ENCODE measurements at places on chromosomes 5 and 9.

- peak; percentile 86 for DNase-seq
These were observed 117.5 kb downstream of the ZNF608 start for GRCh38 chr5:124628721-124629596.

- DNase-seq = no peak
These were observed 968 bp upstream of the KDM3B start for GRCh38 chr5:138351517-138351916.

DNA sequence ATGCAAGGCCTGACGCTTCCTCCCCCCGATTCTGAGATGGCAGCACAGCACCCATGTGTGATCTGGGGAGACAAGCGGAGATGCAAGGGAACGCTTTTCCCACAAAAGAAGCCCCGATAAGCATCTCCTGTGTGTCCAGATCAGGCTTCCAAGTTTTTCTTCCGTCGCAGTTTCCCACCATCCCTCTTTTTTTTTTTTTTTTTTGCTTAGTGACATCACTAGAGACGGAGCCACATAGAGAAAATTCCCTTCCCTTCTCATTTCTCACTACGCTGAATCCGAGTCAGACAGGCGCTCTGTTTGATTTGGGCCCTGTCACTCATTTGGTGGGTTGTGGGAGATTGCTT, 160.9 kb downstream of the HSD17B3 start:
- no peak for DNase-seq

GRCh38 chr5:38115318-38115827, 143.0 kb upstream of the EGFLAM start:
- DNase-seq = no peak

GRCh38 chr5:31300501-31300900, 107.0 kb downstream of the CDH6 start:
- no peak for DNase-seq

DNA sequence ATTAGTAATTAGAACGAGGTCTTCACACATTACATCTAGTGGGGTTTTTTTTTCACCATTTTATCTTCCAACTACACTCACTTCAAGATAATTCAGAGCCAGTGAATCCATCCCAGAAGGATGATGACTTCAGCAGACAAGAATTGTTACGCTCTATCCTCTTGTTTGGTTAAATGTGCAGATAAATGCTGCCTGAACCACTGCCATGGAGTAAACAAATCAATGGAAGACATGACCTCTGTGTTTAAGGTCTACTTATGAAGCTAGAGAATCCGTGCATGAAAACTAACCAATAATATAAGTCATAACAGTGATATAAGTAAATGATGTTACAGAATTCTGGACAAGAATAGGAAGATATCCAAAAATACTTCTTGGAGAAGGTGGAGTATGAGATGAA, 602.6 kb downstream of the TLR4 start:
- DNase-seq = no peak

- DNase-seq = no peak
These were observed 59.9 kb upstream of the ARRDC3 start for GRCh38 chr5:91443023-91443422.

DNA sequence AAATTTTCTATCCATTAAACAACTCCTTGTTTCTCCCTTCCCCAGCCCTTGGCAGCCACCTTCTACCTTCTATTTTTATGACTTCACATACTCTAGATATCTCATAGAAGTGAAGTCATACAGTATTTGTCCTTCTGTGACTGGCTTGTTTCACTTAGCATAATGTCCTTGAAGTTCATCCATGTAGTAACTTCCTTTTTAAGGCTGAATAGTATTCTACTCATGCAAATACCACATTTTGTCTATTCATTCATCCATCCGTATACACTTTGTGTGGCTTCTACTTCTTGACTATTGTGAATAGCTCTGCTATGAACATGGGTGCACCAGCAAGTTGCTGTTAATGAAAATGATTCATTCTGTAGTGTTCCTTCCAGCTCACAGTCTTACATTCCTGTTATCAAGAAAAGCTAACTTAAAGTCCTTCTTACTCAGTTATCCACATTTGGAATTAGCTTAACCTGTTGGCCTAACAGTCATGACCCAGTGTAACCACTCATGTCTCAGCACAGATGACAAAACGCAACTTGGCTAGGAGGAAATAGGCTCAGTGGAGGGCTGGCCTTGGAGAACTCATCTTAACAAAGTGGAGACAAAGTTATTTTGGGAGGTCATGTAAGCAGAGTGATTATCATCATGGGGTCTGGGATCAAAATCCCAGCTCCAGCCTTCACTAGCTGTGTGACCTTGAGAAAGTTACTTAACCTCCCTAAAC, 129.7 kb upstream of the MAP3K1 start:
- DNase-seq = no peak

- no peak for DNase-seq
These were observed 3.7 kb downstream of the PIP5KL1 start for GRCh38 chr9:127926906-127927200.

- DNase-seq = peak; percentile 96
These were observed 24.8 kb upstream of the LOX start for GRCh38 chr5:122102825-122103224.

DNA sequence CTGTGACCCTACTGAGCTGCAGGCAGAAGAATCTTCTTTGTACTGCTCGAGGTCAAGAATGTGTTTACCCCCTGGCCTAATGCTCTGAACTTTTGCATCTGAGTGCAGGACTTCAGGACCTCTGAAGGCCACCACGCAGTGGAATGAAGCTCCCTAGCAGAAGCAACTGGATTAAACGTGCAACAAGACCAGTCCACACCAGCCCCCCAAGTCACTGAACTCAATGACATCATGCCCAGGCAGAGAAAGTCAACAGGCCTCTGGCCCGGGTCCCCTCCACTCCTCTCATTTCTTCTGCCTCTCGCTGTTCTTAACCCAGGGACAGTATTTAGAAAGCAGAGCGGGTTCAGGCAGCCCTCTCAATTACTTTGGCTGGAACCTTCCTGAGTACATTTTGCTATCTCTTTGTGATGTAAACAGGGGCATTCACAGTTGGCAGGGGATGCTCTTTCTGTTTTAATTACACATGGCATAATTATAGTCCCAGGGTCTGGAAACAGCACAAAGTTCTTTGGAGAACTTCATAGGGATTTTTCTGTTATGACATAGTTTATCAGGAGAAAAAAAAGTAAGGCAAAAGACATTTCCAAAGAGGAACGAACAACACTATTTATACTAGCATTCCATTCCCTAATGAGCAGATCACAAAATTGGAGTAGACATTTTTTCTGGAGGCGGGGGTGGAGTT, 108.2 kb upstream of the SPATA31D4 start:
- no peak for DNase-seq

- no peak for DNase-seq
These were observed 3.0 kb upstream of the AGPAT2 start for GRCh38 chr9:136690104-136690805.

GRCh38 chr5:9362600-9362999, 183.3 kb downstream of the SEMA5A start:
- DNase-seq = no peak

DNA sequence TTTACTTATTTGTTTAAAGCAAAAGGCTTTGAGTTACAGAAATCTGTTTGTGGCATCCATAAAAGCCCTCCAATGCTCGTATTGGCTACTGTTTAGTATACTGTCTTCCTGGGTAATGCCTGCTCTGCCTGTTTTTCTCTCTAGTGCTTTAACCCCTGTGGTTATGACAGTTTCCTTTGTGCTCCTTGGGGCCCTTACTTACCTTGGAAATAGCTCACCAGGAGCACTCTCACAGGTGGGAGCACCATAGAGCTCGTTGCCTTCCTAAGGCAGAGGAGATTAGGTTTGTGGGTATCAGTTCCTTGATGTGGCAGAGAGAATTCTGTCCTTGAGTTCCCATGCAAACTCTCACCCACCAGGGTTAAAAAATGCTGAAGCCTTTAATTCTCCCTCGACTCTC, 242.8 kb downstream of the CDH18 start:
- DNase-seq = no peak

- DNase-seq = no peak
These were observed at the start of gene RGS7BP for GRCh38 chr5:64505769-64506566. Gene RGS7BP (plus strand): TSS chr5:64506015. CDS start chr5:64506625, 610 bp downstream.

DNA sequence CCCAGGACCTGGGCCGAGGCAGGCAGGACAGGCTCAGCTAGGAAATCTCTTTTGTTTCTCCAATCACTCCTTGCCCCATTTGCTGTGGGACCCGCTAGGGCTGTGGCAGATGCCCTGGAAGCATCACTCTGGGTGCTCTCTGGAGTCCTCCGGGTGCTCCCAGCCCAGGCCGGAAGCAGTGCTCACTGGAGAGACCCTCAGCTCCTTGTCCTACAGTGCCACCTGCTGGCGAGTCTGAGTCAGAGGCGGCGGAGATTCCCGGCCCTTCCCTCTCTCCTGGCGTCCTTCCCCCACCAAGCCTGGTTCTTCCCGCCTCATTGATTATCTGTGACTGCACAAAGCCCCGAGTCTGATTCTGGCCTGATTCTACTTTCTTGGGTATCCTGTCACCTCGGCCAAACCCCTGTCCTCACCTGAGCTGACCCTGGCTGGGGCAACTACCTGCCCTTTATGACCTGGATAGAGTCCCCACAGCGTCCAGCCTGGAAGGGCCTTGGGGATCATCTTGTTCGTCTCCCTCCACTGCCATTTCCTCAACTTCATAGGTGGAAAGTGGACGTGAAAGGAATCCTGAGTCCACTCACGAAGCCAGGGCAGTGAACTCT, 7.3 kb upstream of the BARHL1 start:
- DNase-seq = no peak

DNA sequence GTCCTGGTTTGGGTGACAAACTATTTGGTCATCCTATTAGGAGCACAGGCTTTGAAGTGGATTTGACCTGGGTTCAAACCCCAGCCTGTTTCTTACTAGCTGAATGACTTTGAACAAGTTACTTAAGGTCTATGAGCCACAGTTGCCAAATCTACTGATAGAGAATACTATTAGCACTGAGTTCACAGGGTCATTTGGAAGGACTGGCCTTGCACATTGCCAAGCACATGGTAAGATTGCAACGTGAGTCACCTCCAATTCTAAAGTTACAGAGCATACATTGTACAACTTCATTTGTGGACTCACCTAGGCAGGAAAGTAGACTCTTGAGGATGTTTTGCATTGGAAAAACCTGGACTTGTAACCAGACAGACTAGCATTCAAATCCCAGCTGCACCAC, 38.9 kb downstream of the MFAP3 start:
- peak; percentile 59 for DNase-seq

- no peak for DNase-seq
These were observed 33.1 kb upstream of the ZNF462 start for GRCh38 chr9:106829666-106830408.

DNA sequence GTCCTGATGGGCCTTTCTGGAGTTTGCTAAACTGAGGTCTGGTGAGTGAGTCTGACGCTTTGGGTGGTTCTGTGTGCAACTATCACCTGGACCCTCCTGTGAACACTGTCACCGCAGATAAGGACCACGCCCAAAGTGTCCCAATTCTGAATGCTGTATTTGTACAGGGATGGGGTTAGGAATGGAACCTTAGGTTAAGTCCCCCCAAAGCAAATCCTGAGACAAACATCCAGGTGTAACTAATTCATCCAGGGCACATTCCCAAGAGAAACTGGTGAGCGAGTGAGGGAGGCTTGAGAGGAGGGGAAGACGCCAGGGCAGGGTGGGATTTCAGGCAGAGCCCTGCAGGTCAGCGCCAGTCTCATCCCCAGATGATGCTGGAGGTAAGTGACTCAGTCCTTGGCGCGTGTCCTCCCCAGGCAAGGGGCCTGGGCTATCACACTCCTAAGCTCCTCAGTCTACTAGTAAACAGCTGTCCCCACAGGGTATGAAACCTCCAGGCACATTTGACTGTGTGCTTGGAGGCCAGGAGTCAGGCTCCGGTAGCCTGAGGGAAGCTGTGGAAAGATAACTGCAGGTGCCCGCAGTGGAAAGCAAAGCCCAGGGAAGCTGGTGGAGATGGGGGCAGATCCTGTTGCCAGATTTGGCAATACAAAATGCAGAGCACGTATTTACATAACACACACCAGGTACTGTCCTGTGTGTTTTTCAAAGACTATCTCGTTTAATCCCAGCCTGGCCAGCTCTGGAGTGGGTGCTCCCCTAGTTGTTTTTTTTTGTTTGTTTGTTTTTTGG, 66.7 kb downstream of the IL6ST start:
- no peak for DNase-seq

DNA sequence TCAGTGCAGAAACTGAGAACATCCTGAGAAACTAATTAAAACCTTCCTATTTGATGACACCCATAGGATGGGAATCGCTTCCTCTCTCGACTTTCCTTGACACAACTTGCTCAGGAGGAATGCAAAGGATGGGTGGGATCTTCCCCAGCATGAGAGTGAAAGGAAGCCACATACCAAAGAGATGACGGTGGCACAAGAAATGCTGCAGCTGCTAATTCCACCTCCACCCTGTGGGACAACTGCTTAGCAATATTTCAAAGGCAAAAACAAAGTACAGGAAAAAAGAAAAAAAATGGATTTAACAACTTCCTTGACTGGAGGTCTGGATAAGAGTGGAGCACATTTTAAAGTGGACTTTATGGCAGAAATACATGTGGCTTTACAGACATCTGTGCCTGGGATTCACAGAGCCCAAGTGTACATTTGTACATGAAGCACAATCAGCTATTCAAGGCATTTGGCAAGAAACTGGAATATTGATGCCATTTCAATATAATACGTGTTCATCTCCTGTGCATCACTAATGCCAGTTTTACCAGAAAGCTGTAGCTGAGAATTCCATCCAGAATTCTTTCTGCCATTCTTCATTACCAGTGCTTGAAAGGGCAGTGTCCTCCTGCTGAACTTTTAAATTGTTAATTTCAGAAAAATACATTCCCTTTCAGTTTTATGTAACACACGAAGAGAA, 359.2 kb upstream of the ACTBL2 start:
- peak; percentile 99 for DNase-seq

DNA sequence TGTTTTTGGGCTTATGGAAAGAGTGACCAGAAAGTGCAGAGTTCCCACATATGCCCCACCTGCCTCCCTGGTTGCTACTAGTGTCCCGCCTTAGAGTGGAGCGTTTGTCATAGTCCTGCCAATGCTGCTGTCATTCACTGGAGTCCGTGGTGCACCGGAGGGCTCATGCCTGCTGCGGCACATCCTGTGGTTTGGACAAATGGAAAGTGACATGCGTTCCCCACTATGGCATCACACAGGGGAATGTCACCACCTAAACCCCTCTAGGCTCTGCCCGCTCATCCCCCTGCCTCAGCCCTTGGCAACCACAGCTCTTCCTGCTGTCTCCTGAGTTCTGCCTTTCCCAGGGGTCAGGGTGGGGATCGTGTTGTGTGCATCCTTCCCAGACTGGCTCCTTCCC, 29.2 kb downstream of the IRX4 start:
- no peak for DNase-seq
